ENCODE measurements at places on chromosomes 1 and 21.

- DNase-seq = no peak
Observed at GRCh38 chr1:20109223-20109856, 10.0 kb downstream of the PLA2G2D start.

GRCh38 chr1:164466429-164466828 is 92.6 kb upstream of the PBX1 start:
- no peak for DNase-seq

DNA sequence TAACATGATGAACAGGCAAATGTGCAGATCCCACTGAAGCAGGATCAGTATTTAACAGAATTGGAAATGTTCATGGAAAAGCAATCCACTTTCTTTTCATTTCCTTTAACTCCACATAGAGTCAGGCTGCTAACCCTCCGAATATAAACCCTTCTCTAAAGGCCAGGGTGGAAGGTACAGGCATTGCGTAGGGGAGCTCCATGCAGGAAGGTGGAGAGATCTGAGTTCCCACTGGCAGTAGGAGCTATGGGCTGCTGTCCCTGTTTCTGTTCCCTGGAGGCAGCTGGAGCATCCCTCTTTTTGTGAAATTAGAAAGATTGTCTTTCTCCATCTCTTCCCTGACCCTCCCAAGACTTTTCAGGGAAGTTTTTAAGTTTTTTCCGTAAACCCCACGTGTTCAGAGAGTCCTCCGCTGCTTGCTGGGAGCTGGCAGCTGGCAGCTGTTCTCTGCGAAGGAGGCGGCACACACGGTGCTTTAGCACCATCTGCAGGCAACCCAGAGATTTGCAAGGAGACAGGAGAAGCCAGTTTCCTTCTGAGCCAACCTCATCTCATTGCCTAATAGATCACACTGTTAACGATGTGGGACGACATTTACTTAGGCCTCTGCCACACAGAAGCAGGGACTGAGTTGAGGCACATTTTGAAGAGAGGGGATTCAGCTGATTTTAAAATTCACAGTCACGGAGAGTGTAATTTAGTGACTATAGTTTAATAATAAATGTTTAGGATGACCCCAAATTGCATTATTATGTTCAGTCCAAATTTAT is 55.4 kb upstream of the HOOK1 start:
- peak; percentile 51 for DNase-seq

DNA sequence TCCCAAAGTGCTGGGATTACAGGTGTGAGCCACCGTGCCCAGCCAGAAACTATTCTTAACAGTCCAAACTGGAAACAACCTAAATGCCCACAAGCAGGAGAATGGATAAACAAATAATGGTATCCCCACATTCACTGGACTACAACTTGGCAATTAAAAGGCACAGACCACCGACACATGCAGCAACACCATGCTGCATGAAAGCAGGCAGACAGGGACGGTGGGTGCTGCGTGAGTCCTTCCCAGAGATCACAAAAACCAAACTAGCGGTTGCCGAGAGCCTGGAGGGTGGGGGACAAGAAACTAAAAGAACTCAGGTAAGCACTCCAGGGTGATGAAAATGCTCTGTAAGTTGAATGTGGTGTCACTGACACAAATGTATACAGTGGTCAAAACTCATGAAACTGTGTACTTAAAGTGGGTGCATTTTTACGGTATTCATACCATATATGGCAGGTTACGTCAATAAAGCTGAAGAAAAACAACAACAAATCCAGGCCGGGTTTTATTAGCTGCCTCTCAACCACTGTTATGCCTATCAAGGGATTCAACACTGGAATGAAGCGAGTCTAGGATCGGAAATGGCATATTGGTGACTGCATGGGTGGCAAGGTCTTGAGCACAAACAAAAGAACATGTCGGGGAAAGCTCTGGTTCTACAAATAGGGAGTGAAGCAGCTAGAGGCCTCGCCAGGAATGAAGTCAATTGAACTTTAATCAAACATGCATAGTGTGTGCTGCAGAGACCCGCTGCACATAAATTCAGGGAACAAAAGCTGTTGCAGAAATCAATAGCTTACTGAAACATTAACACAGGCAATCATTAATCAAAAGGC is 52.4 kb downstream of the SLC45A1 start:
- peak; percentile 85 for DNase-seq

DNA sequence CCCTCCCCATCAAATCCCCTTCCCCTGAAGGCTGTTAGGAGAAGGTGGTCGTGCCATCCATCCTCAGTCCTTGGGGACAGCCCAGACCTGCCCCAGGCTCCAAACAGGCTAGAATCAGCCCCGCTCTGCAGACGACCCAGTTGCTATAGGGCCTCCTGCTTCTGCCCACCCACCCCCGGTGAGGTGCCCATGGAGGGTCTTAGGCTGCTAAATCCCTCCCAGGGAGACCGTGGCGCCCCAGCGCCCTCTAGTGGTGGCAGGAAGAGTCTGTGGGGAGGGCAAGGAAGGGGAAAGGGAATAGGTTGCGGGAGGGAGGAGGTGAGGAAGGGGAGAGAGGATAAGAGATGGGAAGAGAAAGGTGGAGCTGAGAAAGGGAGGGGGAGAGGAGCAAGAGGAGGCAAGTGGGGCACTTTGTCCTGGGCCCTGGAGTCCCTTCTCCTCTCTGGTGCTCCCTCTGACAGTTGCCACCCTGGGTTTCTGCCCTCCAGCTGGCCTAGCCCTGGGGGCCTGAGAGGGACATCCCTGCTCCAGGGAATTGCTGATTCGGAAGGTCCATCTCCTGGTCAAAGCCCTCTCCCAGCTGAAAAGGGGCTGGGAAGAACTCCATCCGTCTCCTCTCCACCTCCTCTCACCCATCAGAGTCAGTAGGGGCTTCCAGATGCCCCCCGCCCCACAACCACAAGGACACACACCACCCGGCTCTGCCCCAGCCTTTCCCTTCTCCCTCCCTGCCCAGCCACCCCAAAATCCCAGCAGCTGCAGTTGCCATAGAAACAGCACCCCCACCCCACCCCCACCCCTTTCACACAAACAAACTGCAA is 55.4 kb downstream of the CAMK2N1 start:
- DNase-seq = peak; percentile 50

- DNase-seq = no peak
Observed at GRCh38 chr1:154460695-154461260, 41.2 kb upstream of the TDRD10 start.

GRCh38 chr1:220692436-220693228 is 2.5 kb downstream of the C1orf115 start:
- no peak for DNase-seq

GRCh38 chr1:224867715-224868114 is 61.8 kb upstream of the DNAH14 start:
- DNase-seq = no peak

DNA sequence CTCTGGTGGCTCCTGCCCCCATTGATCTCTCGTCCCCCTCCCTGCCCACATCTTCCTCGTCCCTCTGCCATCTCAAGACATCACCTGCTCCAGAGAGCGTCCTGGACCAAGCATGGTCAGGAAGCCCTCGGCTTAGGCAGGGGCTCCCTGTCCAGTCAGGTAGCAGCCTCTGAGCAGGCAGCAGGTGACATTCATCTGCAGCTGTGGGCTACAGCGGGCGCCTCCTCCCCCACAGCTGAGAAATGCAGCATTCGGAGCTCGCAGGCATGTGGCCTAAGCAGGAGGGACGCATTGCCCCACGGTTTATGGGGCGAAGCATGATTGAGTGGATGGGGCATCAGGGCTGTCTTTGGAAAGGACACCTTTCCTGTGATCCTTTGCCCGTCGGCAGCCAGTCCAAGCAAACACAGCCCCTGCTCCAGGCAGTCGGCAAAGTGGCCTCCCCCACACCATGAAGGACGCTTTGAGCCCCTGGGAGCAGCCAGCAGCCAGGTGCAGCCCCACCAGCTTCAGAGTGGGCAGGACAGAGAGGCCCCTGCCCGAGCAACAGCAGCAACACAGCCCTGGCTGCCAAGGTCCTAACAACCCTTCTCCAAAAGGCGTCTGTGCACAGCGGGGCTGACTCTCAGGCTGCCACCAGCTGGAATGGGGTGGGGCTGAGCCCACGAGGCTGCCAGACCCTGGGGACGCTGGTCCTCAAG is 234.1 kb upstream of the VAMP3 start:
- DNase-seq = peak; percentile 29

GRCh38 chr1:248849637-248850036 is 9.2 kb downstream of the ZNF692 start:
- no peak for DNase-seq

DNA sequence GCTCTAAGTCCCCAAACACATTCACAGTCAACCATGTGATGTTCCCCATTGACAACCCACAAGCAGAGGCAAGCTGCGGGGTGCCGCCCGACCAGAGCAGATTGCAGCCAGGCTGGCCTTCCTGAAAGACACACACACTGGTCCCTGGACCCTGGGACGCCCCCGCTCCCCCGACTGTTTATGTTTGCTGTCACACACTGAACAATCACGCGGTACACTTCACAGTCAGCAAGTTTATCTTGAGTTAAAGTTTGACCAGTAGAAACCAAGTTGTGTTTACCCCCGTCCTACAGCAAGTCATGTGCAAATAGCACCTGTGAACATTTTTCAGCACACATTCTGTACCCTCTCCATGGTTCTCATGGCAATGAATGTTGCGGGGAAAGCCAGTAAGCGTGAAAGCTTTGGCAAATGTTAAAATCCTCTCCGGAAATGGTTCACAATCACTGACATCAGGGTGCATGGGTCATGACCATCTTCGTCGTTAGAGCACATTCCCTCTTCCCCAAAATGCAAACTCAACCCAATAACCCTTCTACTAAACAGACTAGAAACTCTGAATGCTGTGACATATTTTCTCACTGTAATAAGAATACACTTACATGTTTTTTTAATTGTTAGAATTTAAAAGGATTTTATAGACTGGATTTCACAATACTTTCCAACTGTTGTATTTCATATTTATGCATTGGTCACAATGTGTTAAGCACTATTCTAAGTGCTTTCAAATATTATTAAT is 33.3 kb upstream of the IRF2BP2 start:
- DNase-seq = no peak

DNA sequence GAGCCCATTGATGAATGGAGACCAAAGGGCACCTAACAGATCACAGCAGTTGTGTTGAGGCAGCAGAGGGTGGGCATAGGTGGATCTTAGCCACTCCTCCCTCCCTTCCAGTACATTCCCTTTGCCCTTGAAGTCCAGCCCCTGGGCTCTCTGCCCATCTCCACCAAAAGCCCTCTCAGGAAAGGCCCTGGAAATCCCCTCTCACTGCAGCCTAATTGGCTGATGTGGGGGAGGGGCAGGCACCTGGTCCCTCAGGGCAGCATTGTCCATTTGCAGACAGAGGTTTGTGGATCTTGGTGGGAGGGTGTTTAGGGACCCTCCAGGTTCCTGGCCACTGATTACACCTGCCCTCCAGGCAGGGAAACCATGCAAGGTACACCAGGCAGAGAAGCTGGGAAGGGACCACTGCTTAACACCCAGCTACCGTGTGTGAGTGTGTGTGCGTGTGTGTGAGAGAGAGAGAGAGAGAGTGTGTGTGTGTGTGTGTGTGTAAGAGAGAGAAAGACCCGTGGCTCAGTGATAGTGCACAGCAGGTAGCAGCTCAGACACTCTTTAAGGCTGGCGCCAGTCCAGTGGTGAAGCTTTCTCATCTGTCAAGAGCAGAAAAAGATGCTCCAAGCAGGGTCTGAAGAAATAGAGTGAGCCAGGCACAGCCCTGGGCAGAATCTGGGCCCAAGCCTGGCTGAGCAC is 71.1 kb downstream of the MATN1 start:
- DNase-seq = peak; percentile 51

DNA sequence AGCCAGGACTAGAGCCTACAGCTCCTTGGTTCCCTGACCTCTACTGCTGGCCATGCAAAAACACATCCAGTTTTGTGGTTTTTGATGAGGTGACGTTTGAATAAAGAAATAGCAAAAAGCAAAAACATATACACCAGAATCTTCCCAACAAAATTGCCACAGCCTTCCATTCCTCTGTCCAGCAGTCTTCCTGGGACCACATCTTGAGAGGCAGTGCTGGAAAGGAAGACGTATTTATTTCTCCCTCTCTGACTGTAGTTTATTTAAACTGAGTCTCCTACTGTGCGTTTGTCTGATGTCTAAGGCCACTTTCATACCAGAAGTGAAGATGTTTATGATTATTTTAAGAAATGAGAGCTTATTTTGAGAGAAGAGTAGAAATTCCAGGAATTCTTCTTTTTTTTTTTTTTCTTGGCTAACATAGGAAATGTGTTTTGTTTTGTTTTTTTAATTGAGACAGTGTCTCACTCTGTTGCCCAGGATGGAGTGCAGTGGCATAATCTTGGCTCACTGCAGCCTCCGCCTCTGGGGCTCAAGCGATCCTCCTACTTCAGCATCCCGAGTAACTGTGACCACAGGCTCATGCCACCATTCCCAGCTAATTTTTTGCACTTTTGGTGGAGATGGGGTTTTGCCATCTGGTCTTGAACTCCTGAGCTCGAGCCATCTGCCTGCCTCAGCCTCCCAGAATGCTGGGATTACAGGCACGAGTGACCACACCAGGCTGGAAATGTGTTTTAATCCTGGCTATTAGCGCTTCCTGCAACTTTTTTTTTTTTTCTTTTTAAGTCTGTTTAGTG is 118.5 kb downstream of the ITSN1 start:
- no peak for DNase-seq

DNA sequence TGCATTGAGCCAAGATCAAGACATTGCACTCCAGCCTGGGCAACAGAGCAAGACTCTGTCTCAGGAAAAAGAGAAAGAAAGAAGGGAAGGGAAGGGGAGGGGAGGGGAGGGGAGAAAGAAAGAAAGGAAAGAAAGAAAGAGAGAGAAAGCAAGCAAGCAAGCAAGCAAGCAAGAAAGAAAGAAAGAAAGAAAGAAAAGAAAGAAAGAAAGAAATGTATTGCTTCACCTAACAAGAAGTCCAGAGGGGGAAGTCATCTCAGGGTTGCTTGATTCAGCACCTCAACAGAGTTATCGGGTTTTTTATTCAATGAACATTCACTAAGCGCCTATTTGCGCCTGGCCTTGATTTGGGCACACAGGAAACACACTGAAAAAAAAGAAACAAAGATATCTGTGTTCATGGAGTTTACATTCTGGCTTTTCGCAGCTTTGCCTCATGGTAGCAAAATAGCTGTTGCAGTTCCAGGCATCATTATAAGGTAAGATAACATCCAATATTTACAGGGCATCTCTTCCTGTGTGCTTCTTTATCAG is 8.2 kb upstream of the RCSD1 start:
- DNase-seq = no peak

- DNase-seq = no peak
Observed at GRCh38 chr1:15157524-15158399, 4.2 kb downstream of the TMEM51 start.

- no peak for DNase-seq
Observed at GRCh38 chr1:202649553-202650392, 60.5 kb downstream of the SYT2 start.

- peak; percentile 80 for DNase-seq
Observed at GRCh38 chr1:17119076-17119772, at the start of gene PADI2. PADI2 (minus strand) TSS chr1:17119451; CDS start chr1:17119371, 80 bp downstream.

- DNase-seq = no peak
Observed at GRCh38 chr1:215119719-215120365, 37.3 kb downstream of the KCNK2 start.

DNA sequence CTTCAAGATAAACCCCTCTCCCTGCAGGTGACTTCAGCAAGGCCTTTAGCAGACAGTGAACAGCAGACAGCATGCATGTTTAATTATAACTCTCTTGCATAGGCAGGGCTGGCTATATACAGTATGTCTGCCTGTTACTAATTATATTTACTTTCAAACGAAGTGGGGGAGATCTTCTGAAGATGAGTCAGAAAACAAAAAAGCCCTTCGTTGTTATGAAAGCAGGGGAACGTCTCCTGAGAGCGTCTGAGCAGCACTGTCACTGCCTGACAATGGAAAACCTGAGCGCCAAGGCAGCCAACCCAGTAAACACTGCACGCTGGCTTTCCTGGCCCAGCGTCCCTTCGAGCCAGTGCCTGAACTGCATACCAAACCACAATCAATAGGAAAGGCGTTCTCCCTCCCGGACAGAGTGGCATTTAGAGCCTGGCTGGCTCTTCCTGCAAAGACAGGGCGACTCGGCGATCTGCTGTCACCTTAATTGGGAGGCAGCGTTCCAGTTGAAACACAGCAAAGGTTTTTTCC is 54.1 kb downstream of the TOMM20 start:
- peak; percentile 82 for DNase-seq
